ENCODE measurements at places on chromosomes 12 and 14.

DNA sequence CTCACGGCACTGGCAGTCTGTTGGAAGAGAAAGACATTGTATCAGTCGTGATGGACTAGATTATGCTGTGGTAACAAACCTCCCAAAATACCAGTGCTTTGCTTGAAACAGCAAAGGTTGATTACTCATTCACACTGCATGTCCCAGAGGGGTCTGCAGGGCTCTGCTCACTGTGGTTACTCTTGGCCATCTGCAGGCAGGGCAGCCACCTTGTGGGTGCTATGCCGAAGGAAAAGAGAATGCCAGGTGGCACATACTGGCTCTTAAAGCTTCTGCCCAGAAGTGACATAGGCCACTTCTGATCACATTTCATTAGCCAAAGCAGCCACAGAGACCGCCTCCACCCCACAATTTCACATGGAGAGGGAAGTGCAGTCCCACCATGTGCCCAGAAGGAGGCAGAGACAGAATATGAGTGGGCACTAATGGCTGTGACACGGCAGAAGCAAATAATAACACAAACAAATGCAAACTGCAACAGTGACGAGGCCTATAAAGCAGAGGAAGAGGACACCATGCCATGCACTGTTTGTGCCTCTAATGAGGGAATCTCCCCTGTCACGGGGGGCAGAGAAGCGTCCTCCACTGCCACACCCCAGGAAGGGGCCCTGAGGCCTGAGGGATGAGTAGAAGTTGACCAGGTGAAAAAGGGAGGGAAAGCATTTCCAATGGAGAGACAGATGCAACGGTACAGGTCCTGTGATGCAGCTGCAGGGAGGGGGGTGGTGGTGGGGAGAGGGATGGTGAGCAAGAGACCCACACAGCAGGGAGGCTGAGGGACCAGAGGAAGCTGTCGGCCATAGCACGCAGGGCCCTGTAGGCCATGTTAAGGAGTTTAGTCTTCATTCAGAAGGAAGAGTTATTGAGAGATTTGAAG lies 51.7 kb upstream of the KICS2 start:
- DNase-seq, result no peak

- no peak for DNase-seq
These were observed 1.2 kb downstream of the CIROP start for GRCh38 chr14:23103581-23103980.

DNA sequence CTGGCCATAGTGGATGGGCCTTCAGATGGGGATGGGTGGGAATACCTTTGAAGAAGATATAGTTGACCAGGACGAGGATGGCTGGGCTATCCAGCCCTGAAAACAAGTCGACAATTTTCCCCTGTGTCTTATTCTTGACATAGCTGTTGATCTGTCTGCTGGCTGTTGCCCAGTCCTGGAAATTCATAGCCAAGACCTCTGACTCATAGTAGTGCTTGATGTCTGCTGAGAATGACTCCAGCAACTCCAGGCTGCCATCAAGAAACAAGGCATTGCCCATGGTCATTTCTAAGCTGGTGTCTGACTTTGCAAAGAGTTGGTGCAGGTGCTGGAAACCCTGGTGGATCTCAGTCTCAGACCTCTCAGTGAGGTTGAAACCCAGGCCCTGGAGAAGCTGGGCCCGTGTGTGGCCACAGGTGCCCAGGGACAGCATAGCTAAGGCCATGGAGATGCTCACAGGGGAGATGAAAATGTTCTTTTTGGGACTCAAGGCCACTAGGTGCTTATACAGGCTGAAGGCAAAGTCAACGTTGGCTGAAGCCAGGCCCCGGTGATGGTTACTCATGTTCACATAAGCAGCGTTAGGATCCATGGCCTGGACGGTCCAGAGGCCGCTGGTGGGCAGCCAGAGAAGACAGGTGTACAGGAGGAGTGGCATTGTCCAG lies 9.0 kb downstream of the SERPINA6 start:
- no peak for DNase-seq

GRCh38 chr12:71085575-71085974 lies 72.2 kb downstream of the TSPAN8 start:
- no peak for DNase-seq

DNA sequence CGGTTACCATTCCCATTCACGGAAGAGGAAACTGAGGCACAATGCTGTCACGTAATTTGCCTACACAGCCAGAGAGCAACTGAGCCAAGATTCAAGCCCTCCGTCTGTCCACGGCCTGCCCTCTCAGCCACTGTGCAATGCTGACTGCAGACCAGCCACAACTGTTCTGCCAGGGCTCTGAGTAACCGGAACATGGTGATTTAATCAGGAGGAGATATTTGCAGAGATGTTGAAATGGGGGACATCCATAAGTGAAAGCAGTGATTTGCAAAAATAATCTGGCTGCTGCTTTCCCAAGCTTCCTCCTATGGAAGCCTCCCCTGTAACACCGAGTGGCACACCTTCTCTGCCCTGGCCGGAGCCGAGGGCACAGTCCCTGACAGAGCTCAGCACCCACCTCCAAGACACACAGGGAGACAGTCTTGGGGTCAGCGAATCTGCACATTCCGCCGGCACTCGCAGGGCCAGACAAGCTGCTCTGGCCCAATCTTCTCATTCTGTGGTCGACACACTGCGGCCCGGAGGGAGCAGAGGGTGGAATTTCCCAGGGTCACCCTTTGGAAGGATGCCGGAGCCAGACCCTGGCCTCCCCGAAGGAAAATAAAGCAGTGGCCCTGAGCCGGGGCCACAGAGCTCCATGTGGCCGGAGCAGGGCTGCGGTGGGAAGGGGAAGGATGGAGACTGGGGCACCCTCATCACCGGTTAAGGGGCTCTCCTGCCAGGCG lies 158.2 kb upstream of the DIO3 start:
- DNase-seq, result no peak

- DNase-seq, result no peak
These were observed 155.7 kb upstream of the BTG1 start for GRCh38 chr12:92301356-92301755.

- DNase-seq, result no peak
These were observed 53.1 kb upstream of the CCDC175 start for GRCh38 chr14:59629444-59630287.

DNA sequence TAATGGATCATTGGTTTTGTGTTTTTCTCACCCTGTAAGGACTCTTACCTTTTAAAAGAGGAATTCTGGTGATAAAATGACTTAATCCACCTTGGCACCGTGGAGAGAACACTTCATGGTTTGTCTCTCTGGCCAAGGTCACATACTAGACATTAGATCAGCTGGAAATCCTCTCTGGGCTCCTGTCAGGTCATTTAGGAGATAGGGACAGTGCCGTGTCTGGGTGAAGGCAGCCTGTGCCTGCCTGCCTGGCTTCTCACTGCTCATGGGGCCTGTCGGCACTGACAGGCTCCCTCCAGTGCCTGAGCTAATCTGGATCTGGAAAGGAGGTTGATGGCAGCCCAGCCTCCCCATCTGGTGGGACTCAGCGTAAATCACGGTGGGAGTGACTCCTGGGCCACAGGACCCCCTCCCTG lies 5.7 kb downstream of the CRADD start:
- no peak for DNase-seq

GRCh38 chr14:85536833-85537190 lies 6.9 kb downstream of the FLRT2 start:
- DNase-seq, result no peak

DNA sequence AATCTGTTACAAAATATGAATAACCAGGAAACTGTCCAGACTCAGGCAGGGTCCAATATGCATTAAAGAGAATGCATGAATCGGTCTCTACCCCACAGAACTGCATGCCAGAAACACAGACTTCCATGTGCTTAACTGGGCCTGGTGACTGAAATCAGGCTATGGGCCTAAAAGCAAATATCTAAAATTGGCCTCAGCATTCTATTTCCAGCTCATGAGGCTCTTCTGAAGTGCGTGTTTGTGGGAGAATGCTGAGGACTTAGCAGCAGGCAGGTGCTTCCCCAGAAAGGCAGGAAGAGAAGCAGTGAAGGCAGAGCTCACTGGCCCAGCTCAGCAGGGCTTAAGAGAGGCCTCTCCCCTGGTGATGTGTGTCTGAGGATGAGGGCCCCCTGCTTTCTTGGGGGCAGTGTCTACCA lies 48.5 kb downstream of the ADGRD1 start:
- DNase-seq, result no peak

DNA sequence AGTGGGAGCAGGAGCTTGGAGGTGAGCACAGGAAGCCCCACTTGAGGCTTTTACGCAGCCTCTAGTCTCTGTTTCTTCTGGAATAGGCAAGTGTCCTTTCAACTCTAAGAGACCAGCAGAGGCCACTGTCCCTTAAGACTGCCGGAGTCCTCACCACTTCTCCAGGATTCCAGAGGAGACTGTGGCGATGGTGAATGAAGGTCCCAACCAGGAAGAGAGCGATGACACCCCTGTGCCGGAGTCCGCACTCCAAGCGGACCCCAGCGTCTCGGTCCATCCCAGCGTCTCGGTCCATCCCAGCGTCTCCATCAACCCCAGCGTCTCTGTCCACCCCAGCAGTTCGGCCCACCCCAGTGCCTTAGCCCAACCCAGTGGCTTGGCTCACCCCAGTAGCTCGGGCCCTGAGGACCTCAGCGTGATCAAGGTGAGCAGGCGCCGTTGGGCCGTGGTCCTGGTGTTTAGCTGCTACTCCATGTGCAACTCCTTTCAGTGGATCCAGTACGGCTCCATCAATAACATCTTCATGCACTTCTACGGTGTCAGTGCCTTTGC lies 442 bp downstream of the FLVCR2 start:
- no peak for DNase-seq

DNA sequence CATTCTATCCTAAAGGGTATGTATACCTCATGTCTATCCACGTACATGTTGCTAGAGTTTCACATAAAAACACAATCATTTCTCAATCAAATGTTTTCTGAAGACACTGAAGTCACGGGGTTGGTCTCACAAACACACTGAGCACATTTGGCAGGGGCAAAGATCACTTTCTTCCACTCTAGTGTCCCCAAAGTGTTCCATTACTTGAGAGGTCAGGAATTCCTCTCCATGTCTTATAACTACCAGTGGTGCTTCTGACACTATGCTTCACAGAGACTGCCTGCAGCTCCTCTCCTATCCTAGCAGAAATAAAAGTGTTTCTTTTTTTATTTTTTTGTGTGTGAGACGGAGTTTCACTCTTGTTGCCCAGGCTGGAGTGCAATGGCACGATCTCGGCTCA lies 19.1 kb downstream of the ZFYVE1 start:
- no peak for DNase-seq

DNA sequence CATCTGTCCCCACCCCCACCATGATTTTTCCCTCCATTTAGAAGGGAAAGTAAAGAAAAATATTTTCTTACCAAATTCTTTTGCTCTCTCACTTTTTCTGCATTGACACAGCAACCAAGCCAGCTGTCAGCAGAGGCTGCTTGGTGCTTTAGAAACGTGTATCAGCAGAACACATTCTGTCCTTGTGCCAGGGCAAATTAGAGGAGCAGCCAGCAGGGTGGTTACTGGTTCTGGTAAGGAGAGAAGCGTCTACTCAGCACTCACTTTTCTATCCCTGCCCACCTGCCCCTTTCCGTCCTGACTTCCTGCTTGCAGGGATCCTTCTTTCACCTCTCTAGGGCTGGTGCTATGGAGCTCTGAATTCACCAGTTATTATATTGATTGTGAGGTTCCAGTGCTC lies 327.5 kb upstream of the PDE3A start:
- DNase-seq, result no peak
